Stimulated activated CD4-positive, alpha-beta T cell treated with anti-CD3 and anti-CD28 coated beads, Interleukin-4, amount 100 ng/mL, for 4 hours (primary cell): ENCODE measurements at places on chromosomes 1 and 21.

DNA sequence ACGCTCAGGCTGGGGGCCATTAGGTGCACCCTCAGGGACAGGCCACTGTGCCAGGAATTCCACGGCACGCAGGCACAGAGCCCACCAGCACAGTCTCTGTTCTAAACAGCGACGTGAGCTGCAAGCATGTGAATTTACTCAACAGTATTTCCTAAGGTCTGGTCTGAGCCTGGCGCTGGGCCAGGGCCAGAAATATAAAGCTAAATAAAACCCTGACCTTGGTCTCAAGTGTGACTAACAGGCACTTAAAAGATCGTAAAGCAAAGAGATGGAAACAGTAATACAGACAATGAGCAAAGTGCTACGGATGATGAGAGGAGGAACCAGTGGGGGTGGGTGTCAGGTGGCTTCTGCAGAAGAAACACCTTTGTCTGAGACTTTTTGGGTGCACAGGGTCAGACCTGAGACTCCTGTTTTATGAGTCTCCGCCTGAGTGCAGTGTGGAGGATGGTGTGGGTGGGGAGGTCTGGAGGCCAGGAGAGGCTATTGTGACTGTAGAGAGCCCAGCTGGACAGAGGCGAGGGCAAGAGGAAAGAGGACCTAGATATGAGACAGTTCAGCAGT lies 53.4 kb upstream of the EDN2 start:
- no peak for DNase-seq

DNA sequence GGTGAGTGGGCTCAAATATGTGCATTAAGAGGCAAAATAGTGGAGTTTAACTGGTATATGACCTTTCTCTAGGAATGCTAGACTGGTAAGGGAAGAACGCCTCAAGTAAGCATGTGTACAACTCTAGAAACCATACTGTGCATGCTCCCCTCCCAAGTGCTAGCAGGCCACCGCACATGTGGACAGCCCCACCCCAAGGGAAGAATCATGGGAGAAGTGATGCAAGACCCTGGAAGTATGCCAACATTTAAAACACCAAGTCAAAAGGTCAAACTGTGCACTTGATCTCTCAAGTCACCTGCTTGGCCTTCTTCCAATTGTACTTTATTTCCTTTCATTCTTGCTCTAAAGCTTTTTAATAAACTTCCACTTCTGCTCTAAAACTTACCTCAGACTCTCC lies 120.4 kb downstream of the WDR3 start:
- no peak for DNase-seq

GRCh38 chr1:77100875-77101274 lies 118.4 kb downstream of the PIGK start:
- no peak for DNase-seq

GRCh38 chr1:113978863-113979702 lies at the start of gene OLFML3:
OLFML3 (plus strand) TSS chr1:113979474; CDS start chr1:113979517, 43 bp downstream.
- peak; percentile 40 for DNase-seq

DNA sequence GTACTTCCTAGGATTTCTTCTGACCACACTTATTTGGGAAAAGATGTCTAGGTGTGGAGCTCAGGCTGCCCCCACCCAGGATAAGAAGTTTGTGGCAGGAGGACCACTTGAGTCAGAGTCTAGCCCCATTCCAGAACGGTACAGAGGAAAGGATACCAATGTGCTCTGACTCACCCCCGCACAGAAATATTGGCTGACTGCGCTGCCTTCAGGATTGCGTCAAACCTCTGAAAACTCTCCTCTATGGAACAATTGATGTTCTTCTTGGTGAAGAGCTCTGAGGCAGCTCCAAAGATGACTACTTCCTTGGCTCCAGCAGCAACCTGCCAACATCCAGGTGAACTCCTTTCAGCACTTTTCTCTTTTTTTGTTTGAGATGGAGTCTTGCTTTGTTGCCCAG lies 11.2 kb downstream of the HMGCL start:
- no peak for DNase-seq

DNA sequence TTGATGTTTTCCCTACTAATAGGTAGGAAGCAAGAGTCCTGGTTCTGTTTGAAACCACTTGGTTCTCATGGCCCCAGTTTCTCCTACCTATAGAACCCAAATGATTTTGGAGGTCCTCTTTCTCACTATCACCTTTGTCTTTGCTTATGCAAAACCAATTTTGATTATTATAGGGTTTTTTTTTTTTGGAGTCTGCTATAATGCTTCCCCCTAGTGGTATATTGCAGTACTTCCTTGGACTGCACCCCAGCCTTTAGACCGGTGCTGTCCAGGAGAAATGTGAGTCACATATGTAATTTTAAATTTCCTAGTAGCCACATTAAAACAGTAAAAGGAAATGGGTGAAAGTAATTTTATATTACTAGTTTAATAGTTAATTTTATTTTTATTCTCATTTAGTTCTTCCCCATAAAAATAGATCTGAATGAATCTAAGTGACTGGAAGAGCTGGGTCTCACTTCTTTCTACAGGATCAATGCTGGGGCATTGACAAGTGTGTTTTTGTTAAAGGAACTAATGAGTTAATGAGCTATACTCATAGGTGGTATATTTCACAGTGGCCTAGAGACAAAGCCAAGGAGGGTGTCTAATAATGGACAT lies 10.6 kb downstream of the FCMR start:
- peak; percentile 38 for DNase-seq
